Mesendoderm (in vitro differentiated cells): ENCODE measurements at places on chromosomes 4 and X.

DNA sequence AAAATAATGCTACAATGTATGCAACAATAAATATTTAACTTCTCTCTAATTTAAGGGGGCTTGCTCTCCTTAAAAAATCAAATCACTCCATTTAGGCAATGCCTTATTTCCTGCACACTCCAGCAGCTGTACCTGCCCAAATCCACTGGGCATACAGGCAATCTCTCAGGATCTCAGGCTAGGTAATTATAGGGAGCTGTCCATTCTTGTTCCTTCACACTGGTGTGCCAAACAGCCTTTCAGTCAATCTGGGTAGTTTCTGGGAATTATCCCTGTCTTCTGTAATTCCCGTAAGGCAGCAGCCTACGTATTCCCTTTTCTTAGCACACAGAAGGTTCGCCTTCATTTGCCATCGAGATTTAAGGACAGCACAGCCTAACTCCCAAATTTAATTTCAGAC lies 922.6 kb upstream of the SLIT2 start:
- H3K27me3 ChIP-seq, result no peaks in the 10 kb centered on the region
- H3K4me1 ChIP-seq, result no peaks in the 10 kb centered on the region
- no peak overlapping the region for H3K4me3 ChIP-seq

GRCh38 chr4:6258741-6259140 lies 10.9 kb upstream of the WFS1 start:
- no peaks in the 10 kb centered on the region for H3K4me1 ChIP-seq
- H3K36me3 ChIP-seq, result no peaks in the 10 kb centered on the region
- no peak overlapping the region for H3K27ac ChIP-seq
- no peaks in the 10 kb centered on the region for H3K27me3 ChIP-seq

GRCh38 chr4:176794151-176794550 lies 1.4 kb upstream of the VEGFC start:
- no peak for DNase-seq
- peaks cover 8% of the 10 kb centered on the region for H3K27me3 ChIP-seq
- no peaks in the 10 kb centered on the region for H3K36me3 ChIP-seq

GRCh38 chr4:128810331-128810870 lies 901 bp downstream of the JADE1 start:
- H3K27me3 ChIP-seq, result no peaks in the 10 kb centered on the region
- H3K36me3 ChIP-seq, result no peaks in the 10 kb centered on the region
- peak overlapping the region; percentile 66 for H3K4me3 ChIP-seq
- H3K27ac ChIP-seq, result peak overlapping the region; percentile 100
- DNase-seq, result peak; percentile 53
- no peaks in the 10 kb centered on the region for H3K4me1 ChIP-seq

DNA sequence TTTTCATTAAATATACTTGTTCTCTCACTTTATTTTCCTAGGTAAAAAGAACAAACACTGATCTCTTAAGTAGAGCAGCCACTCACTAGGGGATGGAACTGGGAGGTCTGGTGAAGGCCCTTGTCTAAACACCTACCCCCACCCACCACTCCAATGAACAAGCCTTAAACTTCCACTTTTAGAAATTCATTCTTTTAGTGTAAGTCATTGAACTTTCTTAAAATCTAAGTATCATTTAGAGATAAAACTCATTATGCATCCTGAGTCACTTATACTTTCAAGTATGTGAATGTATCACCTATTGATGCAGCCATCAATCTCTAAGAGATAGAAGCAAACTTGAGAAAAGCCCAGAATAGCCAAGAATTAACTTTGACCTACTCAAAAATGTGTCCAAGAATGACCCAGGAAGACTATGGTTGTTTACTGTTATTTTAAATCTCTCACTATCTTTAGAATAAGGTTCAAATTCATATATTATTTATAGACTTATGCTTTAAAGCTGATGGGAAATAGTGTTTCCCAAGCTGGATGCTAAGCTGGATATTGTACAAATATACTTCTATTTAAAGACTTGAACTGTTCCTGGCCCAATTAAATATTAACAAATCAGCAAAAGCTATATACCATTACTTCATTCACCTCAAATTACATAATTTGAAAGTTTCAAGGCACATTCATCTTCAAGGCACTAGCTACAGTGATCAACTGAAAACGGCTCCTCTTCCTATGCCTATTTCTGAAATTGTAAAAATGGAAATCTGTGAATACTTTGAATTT lies 49.5 kb downstream of the CAMK2D start:
- H3K27ac ChIP-seq, result no peak overlapping the region
- H3K36me3 ChIP-seq, result no peaks in the 10 kb centered on the region
- no peaks in the 10 kb centered on the region for H3K27me3 ChIP-seq
- H3K4me3 ChIP-seq, result no peak overlapping the region

GRCh38 chrX:153642051-153642654 lies 4.8 kb upstream of the DUSP9 start:
- no peaks in the 10 kb centered on the region for H3K36me3 ChIP-seq
- DNase-seq, result no peak
- no peaks in the 10 kb centered on the region for H3K4me1 ChIP-seq
- H3K27me3 ChIP-seq, result peaks cover 15% of the 10 kb centered on the region
- H3K27ac ChIP-seq, result no peak overlapping the region
- H3K4me3 ChIP-seq, result no peak overlapping the region

GRCh38 chr4:158155656-158156356 lies 17.0 kb downstream of the GASK1B start:
- H3K4me3 ChIP-seq, result no peak overlapping the region
- H3K36me3 ChIP-seq, result no peaks in the 10 kb centered on the region
- H3K27ac ChIP-seq, result no peak overlapping the region

DNA sequence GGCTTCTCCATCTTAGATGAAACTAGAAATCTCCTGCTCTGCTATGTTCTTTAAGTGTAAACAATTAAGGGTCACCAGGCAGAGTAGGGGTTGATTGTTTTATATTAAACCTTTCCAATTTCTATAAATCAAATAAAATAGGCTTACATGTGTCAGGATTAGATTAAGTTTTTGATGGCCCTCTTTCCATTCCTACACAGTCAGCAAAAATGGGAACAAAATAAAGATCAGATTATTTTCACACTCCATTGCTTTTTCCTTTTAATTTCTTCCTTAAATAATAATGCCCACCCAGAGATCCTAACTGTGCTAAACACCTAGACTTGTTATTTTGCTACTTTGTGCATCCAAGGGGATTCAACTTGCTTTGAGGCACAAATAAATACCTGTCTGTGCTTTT lies 381.4 kb upstream of the MAGEB16 start:
- H3K4me3 ChIP-seq, result no peak overlapping the region
- no peaks in the 10 kb centered on the region for H3K27me3 ChIP-seq
- H3K27ac ChIP-seq, result no peak overlapping the region
- no peaks in the 10 kb centered on the region for H3K36me3 ChIP-seq

DNA sequence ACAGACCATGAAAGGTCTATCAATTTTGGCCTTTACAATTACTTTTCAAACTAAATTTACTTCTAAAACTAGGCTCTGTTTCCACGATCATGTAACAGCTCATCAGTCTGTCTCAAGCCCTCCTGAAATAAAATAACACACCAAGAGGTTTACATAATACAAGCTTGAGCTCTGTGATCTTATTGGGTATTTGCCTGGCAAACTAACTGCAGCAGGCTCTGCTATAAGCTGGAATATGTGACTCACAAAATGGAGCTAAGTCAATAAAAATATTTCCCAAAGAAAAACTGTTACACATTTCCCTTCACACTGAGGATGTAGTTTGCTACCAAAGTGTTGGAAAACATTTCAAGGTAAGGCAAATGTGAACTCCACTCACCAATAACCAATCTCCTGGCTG lies 94.7 kb upstream of the GPM6B start:
- H3K4me1 ChIP-seq, result no peaks in the 10 kb centered on the region
- H3K36me3 ChIP-seq, result no peaks in the 10 kb centered on the region
- H3K4me3 ChIP-seq, result no peak overlapping the region
- no peak overlapping the region for H3K27ac ChIP-seq

- no peak overlapping the region for H3K4me3 ChIP-seq
- no peaks in the 10 kb centered on the region for H3K4me1 ChIP-seq
- no peak overlapping the region for H3K27ac ChIP-seq
- DNase-seq, result no peak
Measured at GRCh38 chr4:145276050-145276449, 95.7 kb upstream of the OTUD4 start.

DNA sequence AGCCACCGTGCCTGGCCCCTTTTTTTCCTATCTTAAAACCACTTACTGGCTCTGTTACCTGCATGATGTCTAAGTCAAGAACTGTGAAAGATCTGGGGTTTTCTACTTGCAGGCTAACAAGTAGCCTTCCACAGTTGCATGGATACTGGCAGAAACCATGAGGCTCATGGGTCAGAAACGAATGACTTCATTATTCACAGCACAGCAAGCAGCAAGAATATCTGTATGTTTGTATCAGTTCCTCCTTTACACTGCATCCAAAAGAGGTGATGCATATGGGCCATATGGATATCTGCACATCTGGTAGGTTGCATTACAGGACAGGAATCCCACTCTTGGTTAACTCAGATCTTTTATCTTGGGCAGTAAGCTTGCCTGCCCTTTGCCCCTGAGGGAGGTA lies 154.9 kb upstream of the NUDT6 start:
- H3K36me3 ChIP-seq, result no peaks in the 10 kb centered on the region
- no peaks in the 10 kb centered on the region for H3K4me1 ChIP-seq
- H3K4me3 ChIP-seq, result no peak overlapping the region
- H3K27ac ChIP-seq, result no peak overlapping the region
- DNase-seq, result no peak

DNA sequence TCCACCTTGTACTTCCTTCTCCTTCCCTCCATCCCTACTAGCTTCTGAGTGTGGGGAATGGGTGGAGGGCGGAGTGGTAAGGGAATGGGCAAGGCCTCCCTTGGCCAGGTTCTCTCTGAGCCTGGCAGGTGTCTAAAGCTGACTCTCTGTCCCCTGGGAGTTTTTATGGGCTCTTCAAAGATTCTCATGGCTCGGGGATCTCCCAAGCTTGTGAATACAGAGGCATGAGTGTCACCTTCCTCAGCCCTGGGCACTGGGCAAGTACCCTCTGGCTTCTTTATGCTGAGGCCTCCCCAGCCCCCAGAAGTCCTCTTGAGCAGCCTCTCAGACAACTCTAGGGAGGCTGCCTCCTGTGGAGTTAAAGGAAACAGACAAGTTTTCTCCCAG lies 32.5 kb upstream of the DDX3X start:
- DNase-seq, result no peak
- H3K4me1 ChIP-seq, result no peaks in the 10 kb centered on the region
- H3K36me3 ChIP-seq, result no peaks in the 10 kb centered on the region

GRCh38 chr4:74990276-74990875 lies 57.5 kb downstream of the PARM1 start:
- H3K4me1 ChIP-seq, result no peaks in the 10 kb centered on the region
- no peaks in the 10 kb centered on the region for H3K27me3 ChIP-seq

GRCh38 chrX:26574234-26574633 lies 358.3 kb downstream of the MAGEB5 start:
- no peaks in the 10 kb centered on the region for H3K4me1 ChIP-seq
- H3K27me3 ChIP-seq, result no peaks in the 10 kb centered on the region
- DNase-seq, result no peak
- H3K36me3 ChIP-seq, result no peaks in the 10 kb centered on the region
- H3K4me3 ChIP-seq, result no peak overlapping the region
